ENCODE measurements at places on chromosomes 7 and 10. TPM values are rescaled to one million over a fixed set of nuclear protein-coding genes. Genes with fewer than 3 reads are reported as not detected.

GRCh38 chr10:100076750-100077149 is 4.9 kb downstream of the CPN1 start:
- no peak for DNase-seq

DNA sequence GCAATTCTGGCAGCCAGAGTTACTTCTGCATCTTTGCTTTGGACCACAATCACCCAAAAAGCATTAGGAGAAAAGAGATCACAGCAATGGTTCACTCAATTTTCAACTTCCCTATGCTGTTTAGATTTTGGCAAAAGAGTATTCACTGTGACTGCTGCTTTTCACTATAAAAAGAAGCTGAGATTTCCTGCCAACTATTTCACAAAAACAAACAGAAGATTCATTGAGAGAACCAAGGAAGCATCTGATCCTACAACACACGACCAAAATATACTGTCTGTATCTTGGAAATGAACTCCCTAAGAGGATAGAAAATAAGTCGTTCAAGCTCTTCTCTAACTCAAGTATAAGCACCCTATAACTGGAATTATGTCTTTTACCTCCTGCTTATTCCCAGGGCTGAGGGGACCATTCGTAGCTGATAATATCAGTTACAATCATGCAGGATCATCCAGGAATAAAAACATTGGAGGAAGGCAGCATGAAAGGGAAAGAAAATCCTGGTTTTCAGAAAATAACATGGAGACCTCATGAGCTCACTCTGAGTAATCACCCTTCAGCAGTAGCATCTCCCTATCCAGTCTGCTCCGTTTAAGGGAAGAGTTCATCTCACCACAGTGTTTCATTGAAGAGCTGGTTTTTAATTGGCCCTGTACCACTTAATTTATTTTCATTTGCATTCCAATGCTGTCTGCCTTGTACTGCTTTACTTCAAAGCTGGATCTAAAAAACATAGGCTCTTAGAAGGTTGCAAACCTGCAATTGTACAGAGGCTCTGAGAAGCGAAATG is 256.2 kb downstream of the PAXIP1 start:
- no peak for DNase-seq

- DNase-seq: no peak
Observed at GRCh38 chr10:73628405-73628804, 12.9 kb downstream of the MYOZ1 start.

- DNase-seq: no peak
Observed at GRCh38 chr10:121405549-121405948, 192.7 kb downstream of the FGFR2 start.

DNA sequence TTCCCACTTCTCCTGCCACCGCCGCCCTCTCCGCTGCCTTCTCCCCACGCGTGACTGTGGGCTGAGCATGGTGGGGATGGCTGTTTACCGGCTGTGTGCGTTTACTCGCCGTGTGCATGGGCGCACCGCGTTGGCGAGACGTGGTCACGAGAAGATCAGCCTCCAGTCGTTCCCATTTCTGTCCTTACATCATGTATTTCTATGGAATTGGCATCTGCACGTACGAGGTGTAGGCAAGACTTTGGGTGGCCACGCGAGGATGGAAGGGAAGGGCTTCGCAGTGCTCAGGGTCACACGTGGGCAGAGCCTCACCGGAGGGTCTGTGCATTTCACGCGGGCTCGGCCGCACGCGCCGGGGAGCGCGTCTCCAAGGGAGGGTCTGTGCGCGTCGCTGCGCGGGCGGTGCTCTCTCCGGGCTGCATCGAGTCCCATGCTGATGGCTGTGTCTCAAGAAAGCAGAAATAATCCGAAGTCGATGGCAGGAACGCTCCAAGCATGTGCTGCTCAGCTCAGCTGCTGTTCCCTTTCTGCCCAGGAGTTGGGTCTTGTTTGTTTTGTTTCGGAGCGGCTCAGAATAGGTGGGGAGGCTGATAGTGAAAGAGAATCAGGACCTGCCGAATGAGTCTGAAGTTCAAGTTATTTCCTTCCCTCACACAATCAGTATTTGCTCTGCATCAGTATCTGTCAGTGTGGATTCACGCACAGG is 973 bp downstream of the CAMK1D start:
- DNase-seq: no peak

The FXYD4 gene
- total RNA-seq: not detected

DNA sequence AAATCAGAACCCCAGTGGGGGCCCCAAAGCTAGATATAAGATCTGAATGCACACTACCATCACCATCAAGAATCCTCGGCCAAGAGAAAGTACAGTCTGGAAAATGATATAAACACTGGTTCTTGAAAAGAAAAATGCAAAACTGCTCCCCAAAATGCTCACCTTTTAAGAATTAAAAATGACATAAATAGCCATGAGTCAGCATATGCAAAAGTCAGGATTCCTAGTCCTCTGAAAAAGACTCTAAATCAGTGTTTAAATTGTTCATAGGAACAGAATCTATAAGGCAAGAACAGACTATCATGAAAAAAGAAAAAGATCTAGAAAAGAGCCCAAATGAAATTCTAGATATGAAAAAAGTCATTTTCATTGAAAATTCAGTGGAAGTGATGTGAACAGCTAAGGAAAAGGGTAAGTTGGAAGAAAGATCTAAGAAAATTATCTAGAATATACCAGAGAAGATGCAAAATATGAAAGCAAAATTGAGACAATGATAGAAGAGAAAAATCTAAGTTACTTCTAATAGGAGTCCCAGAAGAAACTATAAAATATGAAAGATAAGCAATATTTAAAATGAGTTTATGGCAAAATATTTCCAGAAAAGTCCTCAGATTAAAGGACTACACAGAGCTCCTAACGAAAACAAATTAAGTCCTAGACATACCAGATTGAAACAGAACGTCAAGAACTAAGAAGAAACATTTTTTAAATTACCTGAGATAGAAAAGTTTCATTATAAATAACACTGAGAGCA is 18.9 kb downstream of the HNRNPA2B1 start:
- DNase-seq: no peak

DNA sequence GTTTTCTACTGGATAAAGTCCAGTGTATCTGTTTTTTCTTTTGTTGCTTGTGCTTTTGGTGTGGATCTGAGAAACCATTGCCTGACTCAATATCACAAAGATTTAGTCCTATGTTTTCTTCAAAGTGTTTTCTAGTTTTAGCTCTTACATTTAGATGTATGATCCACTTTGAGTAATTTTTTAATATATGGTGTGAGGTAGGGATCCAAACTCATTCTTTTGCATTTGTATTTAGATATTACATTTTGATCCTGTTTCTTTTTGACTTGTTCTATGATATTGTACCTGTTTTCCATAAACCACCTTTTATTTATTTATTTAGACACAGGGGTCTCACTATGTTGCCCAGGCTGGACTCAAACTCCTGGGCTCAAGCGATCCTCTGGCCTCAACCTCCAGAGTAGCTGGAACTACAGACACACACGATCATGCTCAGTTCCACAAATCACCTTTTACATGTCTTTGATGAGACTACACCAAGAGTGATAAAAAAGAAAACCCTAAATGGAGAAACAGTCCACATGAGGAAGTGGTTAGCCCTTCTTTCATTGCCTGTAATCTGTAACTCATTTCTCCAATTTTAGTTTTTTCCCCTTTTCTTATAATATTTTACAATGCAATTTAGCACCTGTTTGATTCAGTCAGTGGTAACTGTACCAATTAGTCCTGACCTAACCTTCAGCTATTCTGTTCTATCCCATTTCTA is 86.0 kb downstream of the SLC37A3 start:
- no peak for DNase-seq

The OR2A12 gene
- not detected for total RNA-seq

Data from activated naive CD4-positive, alpha-beta T cell treated with anti-CD3 and anti-CD28 coated beads, Interleukin-2, amount 50 U/mL, for 72 hours (primary cell).